ENCODE measurements at places on chromosomes 7 and 10.

- no peak for DNase-seq
Measured at GRCh38 chr10:62162261-62162981, 106.2 kb downstream of the RTKN2 start.

DNA sequence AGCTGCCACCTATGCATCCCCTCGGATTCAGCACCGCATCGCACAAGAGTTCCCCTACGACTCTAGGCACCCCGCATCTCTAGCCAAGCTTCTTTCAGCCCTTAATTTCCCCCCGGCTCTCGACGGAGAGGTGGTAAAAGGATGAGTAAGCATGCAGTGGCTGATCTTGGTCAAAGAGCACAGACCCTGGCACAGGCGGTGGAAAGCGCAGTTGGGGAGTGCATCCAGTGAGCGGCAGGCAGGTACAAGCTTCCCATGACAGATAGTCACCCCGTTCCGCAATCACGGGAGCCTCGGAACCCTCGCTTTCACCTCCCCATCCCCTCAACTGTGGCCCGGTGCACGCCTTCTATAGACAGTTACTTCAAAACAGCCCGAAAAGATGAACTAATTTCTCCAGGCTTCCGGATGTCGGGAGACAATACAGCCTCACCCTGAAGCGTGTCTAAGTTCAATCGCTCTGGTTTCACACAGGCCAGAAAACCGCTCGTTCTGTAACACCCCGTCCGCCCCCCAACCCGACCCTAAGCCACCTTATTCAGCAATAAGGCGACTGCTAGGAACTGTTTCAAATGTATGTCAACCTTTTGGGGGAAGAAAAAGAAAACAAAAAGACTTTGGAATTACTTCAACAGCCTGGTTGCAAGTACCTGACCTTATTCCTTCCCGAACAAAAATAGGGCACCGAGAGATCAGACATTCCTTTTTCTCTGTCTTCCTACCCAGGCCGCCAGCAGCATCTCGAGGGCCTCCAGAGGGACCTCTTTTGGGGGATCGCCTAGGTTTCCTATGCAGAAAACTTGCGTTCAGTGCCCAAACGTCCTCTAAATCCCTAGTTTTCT lies 1.4 kb downstream of the RHEB start:
- DNase-seq: peak; percentile 20

DNA sequence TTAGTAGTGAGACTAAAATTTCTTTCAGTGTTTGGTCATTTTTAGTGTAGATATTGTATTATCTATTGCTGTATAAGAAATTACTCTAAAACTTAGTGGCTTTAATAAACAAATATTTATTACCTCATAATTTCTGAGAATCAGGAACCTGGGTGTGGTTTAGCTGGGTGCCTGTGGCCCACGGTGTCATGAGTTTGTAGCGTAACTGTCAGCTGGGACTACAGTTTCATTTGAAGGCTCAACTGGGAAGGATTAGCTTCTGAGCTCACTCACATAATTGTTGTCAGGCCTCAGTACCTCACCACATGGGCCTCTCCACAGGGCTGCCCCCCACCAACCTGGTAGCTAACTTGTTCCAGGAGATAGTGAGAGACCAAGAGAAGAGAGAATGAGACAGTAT lies 98.5 kb downstream of the SRI start:
- DNase-seq: no peak

- no peak for DNase-seq
Measured at GRCh38 chr7:20284003-20284770, 46.5 kb upstream of the ITGB8 start.

DNA sequence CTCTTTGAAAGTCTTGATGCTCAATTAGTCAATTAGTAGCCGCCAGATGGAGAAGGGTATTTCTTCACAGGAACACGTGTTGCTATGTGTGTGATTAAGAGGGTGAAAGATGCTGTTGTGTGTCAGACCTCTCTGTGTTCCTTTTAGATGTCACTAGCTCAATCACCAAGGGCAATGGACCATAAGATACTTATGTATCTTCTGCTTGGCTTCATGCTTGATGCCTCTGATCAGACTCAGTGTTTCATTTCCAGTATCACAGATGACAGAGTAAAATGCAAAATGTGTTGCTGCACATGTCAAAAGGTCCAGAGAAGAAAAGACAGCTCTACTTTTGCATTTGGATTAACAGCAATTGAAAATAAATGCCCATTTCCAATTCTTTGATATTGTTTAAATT lies 865.9 kb downstream of the CNTNAP2 start:
- DNase-seq: no peak

DNA sequence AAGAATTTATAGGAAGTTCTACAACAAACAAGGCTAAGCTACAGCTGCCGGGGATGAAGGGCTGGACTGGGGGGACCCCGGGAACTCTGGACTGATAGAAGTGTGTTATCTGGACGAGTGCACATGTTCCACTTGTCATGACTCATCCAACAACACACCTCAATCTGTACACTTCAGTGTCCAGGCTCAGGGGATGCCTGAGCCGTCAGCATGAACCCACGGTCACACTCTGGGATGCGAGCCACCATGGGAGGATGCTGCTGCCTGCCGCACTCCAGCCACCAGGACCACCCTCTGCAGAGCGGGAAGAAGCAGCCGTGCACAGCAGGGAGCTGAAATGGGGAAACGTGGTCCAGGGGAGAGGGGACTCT lies 67.5 kb downstream of the MAD1L1 start:
- DNase-seq: no peak

DNA sequence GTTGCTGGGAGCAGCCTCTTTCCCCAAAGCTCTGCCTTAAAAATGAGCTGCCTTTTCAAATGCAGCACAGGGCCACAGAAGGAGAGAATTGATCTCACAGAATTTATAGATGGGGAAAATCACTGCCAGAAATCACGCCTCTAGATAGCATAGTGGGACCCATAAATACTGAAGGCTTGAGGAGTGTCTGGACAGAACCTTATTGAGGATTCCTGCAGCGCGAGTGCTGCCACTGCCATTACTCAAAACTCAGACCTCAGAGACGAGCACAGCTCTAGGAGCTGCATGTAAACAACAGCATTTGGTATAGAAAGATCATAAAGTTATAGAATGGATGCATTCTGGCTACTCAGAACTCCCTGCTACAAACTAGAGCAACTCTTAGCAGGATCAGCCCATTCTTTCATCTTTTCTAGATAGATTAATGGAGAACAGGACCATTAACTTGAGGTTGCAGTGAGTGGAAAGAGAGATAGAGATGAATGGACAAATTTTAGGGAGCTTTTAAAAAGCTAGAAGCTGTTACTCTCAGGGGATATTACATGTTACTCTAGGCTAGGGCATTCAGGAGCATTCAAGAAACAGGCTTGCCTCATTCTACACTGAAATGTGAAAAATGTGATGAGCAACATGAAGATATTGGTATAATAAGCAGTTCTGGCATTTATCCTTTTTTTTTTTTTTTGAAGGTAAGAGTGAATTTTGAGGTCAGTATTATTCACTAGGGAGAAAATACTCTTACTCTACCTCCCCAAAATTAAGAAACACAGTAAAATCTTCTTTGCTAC lies 267.2 kb upstream of the SLC26A5 start:
- DNase-seq: no peak

DNA sequence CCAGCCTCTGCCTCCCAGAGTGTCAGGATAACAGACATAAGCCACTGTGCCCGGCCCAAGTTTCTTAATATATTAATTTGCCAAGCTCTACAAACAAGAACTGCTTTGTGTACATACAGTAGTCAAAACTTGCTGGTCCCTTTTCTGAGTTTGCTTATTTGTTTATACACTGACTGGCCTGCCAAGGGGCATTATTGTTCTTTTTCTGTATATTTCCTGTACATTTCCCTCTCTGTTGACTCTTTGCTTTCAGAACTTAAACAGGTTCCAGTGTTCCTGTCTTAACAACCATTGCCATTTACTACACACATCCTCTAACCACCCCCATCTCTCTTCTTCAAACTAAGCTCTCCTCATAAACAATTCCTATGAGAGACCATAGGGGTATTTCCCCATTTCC lies 61.5 kb upstream of the RPA3 start:
- no peak for DNase-seq

GRCh38 chr10:6988654-6989053 lies 408.6 kb upstream of the PRKCQ start:
- no peak for DNase-seq

Data from stimulated activated CD8-positive, alpha-beta memory T cell treated with anti-CD3 and anti-CD28 coated beads, Interleukin-4, amount 100 ng/mL, for 1 hour (primary cell).